Activated CD4-positive, alpha-beta T cell treated with anti-CD3 and anti-CD28 coated beads, Interleukin-10, Interleukin-2, amounts not matched to agents 100 ng/mL and 50 ng/mL, durations not matched to agents 16 hours and 8 hours (primary cell): ENCODE measurements at places on chromosomes 6 and 20.

DNA sequence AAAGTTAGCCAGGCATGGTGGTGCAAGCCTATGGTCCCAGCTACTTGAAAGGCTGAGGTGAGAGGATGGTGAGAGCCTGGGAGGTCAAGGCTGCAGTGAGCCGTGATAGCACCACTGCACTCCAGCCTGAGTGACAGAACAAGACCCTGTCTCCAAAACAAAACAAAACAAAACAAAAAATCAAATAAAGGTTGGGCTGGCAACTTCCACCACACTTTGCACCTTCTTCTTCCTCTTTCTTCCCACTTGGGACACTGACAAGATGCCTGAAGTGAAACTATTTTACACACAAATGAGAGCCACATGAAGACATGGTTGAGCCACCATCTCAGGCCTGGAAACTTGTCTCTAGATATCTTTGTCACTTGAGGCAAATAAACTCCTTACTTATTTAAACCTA lies 53.8 kb upstream of the CCDC28A start:
- DNase-seq: no peak

GRCh38 chr6:21189759-21190158 lies 403.8 kb upstream of the SOX4 start:
- DNase-seq: no peak

GRCh38 chr6:137339929-137340559 lies 120.9 kb upstream of the IFNGR1 start:
- DNase-seq: no peak

DNA sequence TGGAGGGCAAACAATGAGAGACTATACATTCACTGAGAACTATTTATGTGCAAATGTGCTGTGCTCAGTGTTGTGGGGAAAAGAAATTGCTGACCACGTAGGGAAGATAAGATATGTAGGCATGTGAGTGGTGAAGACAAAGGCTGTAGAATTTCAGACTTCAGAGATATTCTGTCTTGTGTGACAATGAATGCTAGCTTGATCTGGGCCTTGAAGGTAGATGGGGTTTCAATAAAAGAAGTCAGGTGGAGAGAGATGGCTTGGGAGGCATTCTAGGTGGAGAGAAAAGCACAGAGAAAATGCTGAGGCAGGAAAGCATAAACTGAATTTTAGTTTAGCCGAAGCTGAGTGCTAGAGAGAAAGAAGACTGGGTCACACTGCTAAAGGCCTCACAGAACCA lies 56.8 kb upstream of the EEF1A1 start:
- no peak for DNase-seq

DNA sequence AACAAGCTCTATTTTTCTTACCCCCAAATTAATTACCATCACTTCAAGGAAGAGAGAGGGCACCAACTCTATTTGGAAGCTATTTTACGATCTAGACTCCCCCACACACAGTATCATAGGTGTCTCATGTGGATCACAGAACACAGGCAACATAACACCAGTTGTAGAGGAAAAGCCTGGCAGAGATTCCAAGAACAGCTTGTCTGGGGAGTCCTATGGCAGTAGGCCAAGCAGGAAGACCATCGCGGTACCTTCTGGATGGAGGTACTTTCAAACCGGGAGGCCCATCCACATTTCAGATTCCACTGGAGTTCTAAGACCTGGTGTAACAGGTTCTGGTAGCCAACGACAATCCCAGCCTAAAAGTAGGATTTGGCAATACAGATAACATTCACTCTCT lies 37.6 kb upstream of the SPDEF start:
- no peak for DNase-seq

- DNase-seq: no peak
Observed at GRCh38 chr20:39206899-39207564, 244.9 kb downstream of the DHX35 start.

GRCh38 chr6:8100159-8100854 lies 2.0 kb downstream of the EEF1E1 start:
- DNase-seq: no peak

GRCh38 chr6:161463071-161463470 lies 189.2 kb upstream of the AGPAT4 start:
- DNase-seq: no peak

- no peak for DNase-seq
Observed at GRCh38 chr6:111474106-111474505, 8.9 kb downstream of the REV3L start.

DNA sequence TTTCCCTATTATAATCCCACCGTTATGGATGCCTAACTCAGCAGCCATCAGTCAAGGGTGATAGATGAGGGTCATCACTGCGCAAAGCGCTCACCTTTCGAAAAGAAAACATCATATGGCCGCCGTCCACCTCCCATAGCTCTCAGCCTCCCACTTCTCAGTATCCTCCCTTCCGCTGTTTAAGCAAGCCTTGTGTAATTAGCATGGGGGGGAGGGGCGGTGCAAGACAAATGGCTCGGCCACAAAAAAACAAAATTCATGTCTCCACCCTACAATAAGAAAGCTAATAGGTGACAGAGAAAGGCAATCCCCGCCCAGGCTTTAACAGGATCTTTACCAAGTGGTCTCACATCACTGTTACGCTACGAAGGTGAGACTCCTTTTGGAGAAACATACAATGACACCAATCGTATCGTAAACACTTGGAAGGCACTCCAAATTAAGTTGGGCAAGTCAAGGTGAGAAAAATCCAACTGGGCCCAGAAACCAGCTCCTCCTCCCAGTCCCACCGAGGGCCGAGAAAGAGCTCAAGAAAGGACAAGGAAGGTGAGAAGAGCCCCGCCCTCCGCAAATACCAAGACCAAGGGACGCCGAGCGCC lies 645 bp downstream of the DDX39B start:
- peak; percentile 76 for DNase-seq

- no peak for DNase-seq
Observed at GRCh38 chr20:61310954-61311353, 58.9 kb downstream of the CDH4 start.

GRCh38 chr20:58669287-58670006 lies 18.4 kb downstream of the STX16 start:
- no peak for DNase-seq

DNA sequence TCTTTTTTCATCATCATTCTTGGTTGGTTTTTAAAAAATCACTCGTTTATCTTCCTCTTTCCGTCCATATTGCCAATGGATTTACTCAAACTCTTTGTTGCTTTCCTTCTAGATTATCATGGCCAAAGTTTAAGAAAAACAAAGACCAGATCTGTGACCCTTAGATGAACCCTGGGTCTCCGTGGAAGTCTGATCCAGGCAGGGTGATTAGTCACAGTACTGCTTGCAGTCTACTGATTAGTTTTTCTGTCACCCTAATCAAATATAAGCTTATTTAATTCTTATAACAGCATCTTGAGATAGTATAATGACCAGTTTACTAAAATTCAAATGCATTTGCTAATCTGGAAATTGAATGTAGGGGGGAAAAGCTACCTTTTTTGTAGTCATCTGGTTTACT lies 6.0 kb upstream of the SMIM28 start:
- no peak for DNase-seq

DNA sequence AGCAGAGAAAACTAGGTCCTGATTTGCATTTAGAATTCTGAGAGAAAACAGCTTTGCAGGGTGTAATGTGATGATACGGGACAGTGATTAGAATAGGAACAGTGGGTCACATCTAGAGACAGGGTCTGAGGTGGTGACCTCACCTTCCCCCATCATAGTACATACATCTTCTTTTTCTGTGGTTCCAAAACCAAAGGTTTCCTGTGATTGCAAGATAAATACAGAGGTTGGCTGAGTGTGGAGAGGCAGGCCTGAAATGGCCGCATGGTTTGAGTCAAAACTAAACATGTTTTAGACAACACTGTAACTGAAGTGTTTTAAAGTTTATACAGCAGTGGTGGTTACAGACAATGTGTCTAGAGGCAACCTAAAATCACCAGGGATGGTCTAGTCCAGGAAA lies 10.4 kb upstream of the NT5DC1 start:
- peak; percentile 56 for DNase-seq

GRCh38 chr20:63268256-63268655 lies 4.4 kb upstream of the ARFGAP1 start:
- DNase-seq: no peak

DNA sequence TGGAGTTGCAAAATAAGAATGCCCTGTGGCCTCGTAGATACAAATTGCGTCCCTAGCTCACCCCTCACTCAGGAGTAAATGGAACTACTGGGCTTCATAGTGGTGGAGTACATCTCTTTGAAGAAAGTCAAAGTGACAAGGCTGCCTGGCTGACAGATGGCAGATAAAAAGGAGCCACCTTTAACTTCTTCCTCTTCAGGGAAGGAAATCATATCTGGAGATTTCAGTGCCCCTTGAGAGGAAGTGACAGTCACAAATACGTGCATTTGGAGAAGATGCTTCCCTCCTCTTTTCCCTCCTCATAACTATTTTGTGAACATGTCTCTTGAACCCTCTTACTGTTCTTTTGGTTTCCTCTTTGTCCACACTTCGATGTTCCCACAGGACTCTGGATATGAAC lies 43.2 kb downstream of the PPP1R3G start:
- no peak for DNase-seq

DNA sequence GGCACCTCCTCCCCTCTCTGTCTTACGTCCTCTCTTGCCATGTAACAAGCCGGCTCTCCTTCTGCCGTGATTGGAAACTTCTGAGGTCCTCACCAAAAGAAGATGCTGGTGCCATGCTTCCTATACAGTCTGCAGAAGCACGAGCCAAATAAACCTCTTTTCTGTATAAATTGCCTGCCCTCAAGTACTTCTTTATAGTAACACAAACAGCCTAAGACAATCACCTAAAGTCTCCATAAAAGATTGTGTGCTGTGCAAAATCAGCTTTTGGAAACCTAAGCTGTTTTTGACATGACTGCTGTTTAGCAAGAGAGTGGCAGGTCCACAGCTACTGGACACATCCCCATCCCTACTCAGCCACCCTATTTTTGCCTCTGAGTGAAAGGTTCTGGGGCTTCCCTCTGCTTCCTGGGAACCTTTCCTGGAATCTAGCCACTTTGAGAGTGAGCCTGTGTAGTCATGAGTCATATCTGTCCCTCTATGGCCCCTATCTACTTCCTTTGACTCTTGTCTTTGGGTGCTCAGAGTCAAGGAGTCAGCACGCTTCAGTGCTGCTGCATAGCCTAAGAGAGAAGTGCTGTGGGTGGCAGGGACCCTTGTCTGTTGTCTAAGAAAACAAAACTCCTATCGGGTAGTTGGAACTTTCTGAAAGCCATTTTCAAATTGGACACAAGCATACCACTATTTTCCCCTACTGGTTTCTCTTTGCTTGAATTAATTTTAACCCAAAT lies 110.0 kb downstream of the PPP1R14C start:
- peak; percentile 60 for DNase-seq

DNA sequence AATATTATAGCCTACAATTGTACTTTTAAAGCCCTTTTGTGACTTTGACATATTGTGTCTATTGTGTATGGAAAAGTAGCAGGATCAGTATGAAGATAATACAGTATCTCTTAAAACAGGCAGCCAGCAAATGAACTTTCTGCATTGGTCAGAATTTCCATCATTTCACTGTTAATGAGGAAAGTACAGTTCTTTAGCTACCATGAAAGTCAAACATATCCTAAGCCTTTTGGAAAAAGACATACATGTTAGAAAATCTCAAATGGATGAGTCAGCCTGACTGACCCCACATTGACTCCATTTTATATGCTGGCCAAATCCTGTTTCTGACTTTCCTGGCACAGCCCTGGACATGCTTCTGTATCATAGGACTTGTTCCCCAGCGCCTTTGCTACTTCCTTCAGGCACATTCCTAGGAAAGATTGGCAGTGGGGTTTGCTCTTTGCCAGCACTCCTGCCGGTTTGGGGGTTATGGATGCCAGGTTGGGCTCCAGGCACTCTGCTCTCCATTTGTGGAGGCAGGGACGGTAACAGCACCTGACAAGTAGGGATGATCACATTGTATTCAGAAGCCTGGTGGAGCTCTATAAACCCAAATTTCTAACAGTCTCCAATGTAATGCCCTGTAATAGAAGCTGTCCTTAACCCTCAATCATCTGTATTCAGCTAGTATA lies 43.7 kb downstream of the TOP1 start:
- no peak for DNase-seq

- no peak for DNase-seq
Observed at GRCh38 chr6:29828471-29828797, 809 bp downstream of the HLA-G start.

DNA sequence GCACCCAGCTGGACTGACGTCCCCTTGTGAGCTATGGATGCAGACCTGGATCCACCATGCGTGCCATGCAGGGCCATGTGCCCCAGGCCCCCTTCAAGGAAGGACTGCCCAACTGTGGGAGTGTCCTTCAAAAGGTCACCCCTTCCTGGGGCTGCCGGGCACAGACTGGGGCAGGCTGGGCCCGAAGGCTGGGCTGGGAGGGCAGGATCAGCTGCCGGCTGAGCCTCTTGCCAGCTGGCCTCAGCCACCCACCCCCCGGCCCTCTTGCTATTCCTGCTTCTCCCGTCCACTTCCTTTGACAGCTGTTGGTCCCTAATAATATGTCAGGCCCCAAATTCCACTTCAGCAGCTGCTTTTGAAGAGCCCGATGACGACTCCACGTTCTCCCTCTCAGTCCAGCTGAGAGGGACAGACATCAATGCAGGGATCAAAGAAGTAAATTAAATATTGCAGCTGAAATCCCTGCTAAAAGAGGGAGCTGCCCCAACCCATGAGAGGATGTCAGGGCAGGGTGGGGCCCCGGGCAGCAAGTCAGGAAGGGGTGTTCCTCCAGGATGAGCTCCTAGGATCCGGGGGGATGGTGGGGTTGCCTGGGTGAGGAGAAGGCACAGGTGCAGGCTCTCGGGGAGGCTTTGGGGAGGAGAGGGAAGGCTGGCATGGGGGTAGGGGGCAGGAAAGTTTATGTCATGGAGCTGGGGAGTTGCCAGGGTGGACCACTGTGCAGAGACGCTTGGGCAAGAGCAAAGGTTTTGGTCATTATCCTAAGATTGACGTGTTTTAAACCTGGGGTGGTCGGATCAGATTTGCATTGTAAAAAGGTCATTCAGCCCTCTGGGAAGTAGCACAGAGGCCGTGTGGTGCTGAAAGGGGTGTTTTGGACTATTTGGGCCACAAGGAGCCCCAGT lies 185.0 kb downstream of the ANKRD60 start:
- DNase-seq: no peak

GRCh38 chr20:49936153-49937026 lies at the start of gene RNF114:
RNF114 (plus strand) TSS chr20:49936397; CDS start chr20:49936413, 16 bp downstream.
- DNase-seq: peak; percentile 92

DNA sequence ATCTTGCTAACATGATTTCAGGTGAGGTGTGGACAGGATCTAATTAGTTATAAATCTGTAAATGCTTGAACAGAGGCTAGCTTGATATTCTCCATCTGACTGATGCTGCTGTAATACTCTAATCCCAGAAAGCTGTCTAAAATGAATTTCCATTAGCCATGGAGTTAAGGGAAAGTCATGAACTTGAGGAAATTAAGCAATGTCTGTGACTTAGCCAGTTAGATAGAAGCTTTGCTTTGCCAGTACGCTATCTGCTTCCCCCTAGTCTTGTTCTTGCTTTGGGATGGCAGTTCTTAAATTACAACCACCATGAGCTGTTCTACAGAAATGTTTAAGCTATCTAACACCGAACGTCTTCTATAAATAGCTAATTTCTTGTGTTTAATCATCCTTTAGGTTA lies 195.7 kb downstream of the PRL start:
- no peak for DNase-seq
